Fibroblast of lung (primary cell): ENCODE measurements at places on chromosomes 2 and 18. TPM values are rescaled to one million over a fixed set of nuclear protein-coding genes. Genes with fewer than 3 reads are reported as not detected.

The CLIP4 gene
- total RNA-seq: 123 and 127 TPM in 2 replicates

- DNase-seq: peak; percentile 19
These were observed 729.4 kb downstream of the RNF144A start for GRCh38 chr2:7646661-7647060.

The DSG1 gene
- not detected in 2 replicates for total RNA-seq

- no peak for DNase-seq
These were observed 189.8 kb upstream of the SALL3 start for GRCh38 chr18:78789850-78790249.

The GRP gene
- total RNA-seq: not detected in 2 replicates

DNA sequence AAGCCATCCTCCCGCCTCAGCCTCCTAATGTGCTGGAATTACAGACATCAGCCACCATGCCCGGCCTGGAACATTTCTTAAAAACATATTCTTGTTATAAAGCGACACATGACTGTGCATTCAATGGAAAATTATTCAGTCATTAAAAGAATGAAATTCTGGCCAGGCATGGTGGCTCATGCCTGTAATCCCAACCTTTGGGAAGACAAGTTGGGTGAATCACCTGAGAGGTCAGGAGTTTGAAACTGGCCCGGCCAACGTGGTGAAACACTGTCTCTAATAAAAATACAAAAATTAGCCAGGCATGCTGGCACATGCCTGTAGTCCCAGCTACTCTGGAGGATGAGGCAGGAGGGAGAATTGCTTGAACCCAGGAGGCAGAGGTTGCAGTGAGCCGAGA is 21.6 kb upstream of the RPRD1A start:
- no peak for DNase-seq

- no peak for DNase-seq
These were observed 329.8 kb upstream of the THUMPD2 start for GRCh38 chr2:40108851-40109250.

The CAD gene
- total RNA-seq: 32.0 and 33.1 TPM in 2 replicates

GRCh38 chr2:166419616-166419934 is 43.8 kb upstream of the SCN9A start:
- DNase-seq: peak; percentile 44

- no peak for DNase-seq
These were observed 183.5 kb upstream of the OSR1 start for GRCh38 chr2:19541884-19542283.

The UGT1A6 gene
- total RNA-seq: not detected in 2 replicates

The XDH gene
- under 0.01 and 0.50 TPM in 2 replicates for total RNA-seq

GRCh38 chr2:191860760-191861466 is 14.0 kb upstream of the CAVIN2 start:
- DNase-seq: no peak

DNA sequence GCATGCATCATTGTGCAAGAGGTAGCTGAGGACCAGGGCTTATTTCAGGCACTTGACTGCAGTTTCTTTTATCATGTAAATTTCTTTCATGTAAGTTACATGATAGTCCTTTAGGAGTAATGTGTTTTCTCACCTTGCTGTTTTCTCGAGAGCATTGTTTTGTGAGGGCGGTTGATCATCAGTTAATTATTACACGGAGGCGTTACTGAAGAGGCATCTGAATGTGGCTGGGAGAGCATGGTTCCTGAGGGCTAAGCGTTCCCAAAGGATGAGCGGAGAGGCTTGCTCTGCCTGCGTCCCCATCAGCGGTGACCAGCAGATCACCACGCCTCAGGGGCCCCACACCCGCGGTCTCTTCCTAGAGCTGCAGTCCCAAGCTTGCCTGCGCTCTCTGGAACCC is 156.1 kb upstream of the NFATC1 start:
- DNase-seq: no peak

DNA sequence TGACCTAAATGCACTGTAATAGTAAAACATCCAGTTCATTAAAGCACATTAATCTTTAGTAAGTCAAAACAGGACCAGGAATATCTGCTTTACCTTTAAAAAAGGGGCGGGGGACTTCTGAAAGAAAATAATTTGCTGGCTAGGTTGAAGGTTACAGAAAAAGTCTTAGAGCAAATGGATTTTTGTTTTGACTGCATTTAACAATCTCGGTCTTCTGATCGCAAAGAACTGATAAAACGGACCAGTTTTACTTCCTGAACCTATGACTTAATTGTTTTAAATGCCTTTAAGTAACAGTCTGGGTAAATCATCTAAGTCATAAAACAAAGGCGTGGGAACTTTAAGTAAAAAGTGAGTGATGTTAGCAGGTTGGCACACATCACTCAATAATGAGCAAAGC is 783 bp downstream of the BUB1 start:
- DNase-seq: no peak

The UPP2 gene
- not detected in 2 replicates for total RNA-seq

The SCYGR4 gene
- total RNA-seq: not detected in 2 replicates

GRCh38 chr2:224009605-224010315 is 29.3 kb downstream of the SERPINE2 start:
- DNase-seq: peak; percentile 17

The TACR1 gene
- 0.17 TPM in 1 of 2 replicates, not detected in the other for total RNA-seq

DNA sequence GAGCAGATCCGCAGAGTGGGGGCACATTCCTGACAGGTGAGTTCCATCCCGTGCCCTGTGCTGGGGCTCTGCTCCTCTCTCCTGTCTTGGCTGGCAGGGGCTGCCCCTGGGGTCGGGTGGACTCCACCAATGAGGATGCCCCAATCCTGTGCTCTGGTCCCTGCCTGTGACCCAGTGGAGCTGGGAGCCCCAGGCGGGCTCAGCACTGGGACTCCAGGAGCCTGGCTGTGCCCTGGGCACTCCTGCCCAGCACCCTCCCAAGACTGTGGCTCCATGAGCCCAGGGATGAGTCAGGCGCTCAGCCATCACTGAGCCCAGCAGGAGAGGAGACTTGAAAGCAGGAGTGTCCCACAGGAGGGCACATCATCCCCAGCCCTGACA is 53.9 kb downstream of the MBP start:
- no peak for DNase-seq

- no peak for DNase-seq
These were observed 40.4 kb upstream of the SLC25A52 start for GRCh38 chr18:31801078-31801477.

- no peak for DNase-seq
These were observed 94.5 kb downstream of the SH3RF3 start for GRCh38 chr2:109223490-109223889.

DNA sequence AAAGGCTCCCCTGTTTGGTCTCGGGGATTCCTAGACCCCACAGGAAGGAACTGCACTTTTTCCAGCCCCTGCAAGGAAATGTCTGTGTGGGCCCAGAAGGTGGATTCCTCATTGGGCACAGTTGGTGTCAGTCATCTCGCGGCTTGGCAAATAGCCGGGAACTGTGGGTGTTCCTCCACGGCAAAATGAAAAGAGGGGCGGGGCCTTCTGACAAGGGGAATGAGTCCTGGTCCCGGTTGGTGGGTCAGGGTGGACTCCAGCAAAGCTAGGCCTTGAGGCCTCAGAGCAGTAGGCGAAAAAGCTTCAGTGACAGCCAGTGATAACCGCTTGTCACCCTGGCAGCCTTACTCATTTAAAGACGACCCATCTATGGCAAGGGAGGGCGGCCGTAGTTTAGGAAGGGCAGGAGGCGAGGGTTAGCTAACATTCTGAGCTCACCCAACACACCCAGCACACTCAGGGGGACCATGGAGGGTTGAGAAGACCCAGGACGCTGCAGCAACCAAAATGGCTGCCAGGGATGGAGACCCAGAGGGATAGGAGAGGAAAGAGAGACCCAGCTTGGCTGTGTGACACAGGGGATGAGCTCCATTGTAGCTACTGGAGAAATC is 16.5 kb downstream of the SLC4A3 start:
- no peak for DNase-seq

GRCh38 chr2:172246649-172247048 is 143.9 kb upstream of the DLX2 start:
- peak; percentile 45 for DNase-seq

DNA sequence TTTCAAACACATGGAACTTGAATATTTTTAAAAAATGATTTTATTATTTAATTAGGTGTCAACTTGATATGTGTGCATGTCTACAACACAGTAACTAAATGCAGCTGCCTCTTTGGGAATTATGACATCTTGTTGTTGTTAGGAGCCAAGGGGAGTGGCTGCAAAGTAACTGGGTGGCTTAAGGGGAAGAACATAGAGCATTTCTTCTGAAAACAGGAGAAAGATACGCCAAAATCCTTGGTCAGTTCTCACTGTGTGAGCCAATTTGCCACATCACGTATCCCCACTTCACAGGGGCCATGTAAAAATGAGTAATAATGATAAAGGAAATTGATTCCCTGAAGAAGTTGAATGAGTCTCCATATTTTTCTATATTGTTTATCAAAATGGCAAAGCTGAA is 309.8 kb upstream of the COL3A1 start:
- no peak for DNase-seq

GRCh38 chr18:68995675-68996074 is 197.8 kb downstream of the CCDC102B start:
- DNase-seq: no peak

- DNase-seq: no peak
These were observed 163.6 kb upstream of the REV1 start for GRCh38 chr2:99653433-99653832.
